ENCODE measurements at places on chromosomes 3 and 15.

- DNase-seq = no peak
Observed at GRCh38 chr3:153591561-153592245, 429.7 kb downstream of the RAP2B start.

DNA sequence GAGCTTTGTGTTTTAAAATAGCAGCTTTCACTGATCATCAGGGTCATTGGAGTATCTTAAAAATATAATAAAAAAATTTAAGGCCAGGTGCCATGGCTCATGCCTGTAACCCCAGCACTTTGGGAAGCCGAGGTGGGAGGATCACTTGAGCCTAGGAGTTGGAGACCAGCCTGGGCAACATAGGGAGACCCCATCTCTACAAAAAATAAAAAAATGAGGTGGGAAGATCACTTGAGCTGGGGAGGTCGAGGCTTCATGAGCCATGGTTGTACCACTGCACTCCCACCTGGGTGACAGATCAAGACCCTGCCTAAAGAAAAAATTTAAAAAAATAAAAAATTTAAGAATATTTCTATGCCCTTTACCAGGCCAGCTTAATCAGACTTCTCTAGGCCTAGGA is 1.5 kb downstream of the HMCES start:
- no peak for DNase-seq

DNA sequence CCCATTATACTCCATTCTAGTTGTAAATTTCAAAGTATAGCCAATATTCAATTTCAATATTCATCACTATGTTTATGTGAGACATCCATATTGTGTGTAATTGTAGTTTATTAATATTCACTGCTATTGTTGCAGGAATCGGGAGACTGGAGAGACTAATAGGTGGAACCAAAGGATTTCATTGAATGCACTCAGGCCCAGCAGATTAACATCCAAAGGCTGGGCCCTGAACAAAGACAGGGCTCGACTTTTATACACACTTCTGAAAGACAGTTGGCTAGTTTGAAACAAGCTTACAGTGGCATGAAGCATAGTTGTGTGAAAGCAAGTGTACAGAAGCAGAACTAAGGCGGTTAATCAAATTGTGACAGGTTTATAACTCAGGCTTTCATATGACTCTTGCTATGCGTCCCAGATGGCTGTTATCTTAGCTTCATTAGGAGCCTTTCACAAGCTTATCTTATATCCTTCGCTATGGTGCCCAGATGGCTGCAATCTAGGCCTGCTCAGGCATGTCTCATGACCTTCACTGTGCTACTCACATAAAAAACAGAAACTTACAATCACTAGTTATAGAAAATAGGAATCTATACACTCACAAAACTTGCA is 1038.8 kb upstream of the EPHA6 start:
- DNase-seq = no peak

DNA sequence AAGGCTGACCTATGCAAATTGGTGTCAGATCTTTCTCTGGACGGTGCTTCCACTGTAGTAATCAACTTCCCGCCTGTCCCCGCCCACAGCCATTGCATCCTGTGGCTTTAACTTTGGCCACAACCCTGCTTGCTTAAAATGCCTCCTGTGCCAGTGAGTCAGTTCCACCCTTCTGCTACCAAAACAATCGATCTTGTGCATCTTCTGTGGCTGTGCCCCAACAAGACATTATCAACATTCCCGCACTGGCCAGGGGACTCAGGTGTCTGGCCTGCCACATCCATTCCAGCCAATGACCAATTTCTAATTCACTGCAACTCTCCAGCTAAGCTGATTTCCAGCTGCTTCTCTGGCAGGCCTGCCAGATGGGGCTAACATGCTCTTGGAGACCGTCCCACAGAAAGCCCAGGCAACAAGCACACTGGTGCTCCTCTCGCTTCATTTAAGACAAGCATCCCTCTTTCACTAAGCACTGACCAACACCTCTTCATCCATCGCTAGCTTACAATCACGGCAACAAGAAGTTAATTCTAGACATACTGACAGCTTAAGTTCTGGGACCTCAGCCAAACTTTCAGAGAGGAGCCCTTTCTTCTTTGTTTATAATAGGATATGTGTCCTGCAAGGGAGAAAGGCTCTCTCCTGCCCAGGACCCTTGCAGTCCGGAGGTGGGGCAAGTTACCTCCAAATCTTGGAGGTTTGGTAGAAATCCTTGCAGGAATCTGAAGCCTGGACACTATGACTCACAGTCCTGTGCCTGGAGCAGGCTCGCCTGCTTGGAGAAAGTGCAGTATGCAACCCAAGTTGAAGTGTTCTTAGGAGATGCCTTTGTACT is 6.7 kb downstream of the CA12 start:
- no peak for DNase-seq

DNA sequence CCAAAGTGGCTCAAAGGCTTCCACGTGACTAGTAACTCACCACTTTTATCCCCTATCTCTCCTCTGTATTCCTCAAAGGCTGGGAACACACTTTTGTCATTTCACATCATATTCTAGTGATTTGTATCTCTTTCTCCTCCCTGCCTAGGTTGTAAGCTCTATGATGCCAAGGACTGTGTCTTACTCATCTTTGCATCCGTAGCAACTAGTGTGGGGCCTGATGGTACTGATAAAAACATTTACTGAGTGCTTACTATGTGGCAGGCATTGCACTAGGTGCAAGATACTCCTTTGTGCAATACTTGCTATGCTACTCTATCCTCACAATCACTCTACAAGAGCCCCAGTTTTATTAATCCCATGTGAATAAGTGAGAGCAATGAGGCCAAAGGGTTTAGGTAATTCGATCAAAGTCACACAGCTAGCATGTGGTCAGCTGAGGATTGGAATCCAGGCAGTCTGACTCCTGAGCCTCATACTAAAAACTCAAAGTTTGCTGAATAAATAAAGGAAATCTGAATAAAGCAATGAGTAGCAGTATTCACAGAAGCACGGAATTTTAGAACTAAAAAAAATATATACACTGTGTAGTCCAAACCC is 342.6 kb upstream of the ICE2 start:
- no peak for DNase-seq

GRCh38 chr3:27607370-27607769 is 114.8 kb downstream of the EOMES start:
- DNase-seq = no peak

- no peak for DNase-seq
Observed at GRCh38 chr3:53577506-53577905, 83.1 kb downstream of the CACNA1D start.

- no peak for DNase-seq
Observed at GRCh38 chr3:97235179-97235578, 420.8 kb downstream of the EPHA6 start.

DNA sequence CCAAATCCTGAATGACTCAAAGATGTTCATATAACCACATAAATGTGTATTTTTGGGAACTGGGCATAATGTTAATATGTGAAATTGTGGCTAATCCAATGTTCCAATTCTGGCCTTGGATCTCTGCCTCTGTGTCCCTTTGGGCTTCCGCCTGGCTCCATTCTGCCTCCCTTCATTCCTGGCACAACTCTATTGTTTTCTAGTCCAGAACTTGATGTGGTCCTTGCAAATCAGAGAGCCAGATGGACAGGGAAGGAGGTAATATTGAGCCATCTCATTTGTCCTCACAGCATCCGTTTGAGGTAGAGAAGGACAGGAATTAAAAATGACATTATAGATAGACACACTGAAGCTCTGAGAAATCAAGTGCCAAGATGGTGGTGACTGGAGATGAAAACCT is 355.7 kb upstream of the TBL1XR1 start:
- no peak for DNase-seq

- no peak for DNase-seq
Observed at GRCh38 chr3:13367728-13368127, 52.4 kb downstream of the NUP210 start.

- DNase-seq = no peak
Observed at GRCh38 chr3:80535286-80535685, 767.5 kb upstream of the ROBO1 start.

DNA sequence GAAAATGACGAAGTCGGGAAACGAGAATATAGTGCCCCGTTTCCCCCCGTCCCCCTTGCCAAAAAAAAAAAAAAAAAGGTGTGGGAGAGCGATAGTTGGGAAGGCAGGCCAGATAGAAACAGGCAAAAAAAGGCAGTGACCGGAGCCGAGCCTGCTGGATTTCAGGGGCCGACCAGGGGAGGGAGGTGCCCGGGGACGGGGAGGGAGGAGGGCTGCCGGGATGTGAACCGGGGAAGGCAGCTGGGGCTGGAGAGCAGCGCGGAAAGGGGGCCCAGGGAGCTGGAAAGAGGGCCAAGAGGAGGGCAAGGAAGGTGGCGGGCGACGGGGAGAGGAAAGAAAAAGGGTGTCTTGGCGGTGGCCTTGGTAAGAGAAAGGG is 837 bp downstream of the LRRN1 start:
- DNase-seq = no peak

Measured in GM04503 (cell line).